ENCODE measurements at places on chromosomes 11 and 22.
A peak's percentile ranks its signal among the peaks of the same experiment; 100 is the strongest.

- DNase-seq, result no peak
Measured at GRCh38 chr22:31230155-31230870, 18.2 kb downstream of the LIMK2 start.

GRCh38 chr11:12403997-12404350 lies 26.6 kb downstream of the PARVA start:
- DNase-seq, result no peak

GRCh38 chr11:116180806-116181600 lies 591.8 kb downstream of the BUD13 start:
- DNase-seq, result no peak

DNA sequence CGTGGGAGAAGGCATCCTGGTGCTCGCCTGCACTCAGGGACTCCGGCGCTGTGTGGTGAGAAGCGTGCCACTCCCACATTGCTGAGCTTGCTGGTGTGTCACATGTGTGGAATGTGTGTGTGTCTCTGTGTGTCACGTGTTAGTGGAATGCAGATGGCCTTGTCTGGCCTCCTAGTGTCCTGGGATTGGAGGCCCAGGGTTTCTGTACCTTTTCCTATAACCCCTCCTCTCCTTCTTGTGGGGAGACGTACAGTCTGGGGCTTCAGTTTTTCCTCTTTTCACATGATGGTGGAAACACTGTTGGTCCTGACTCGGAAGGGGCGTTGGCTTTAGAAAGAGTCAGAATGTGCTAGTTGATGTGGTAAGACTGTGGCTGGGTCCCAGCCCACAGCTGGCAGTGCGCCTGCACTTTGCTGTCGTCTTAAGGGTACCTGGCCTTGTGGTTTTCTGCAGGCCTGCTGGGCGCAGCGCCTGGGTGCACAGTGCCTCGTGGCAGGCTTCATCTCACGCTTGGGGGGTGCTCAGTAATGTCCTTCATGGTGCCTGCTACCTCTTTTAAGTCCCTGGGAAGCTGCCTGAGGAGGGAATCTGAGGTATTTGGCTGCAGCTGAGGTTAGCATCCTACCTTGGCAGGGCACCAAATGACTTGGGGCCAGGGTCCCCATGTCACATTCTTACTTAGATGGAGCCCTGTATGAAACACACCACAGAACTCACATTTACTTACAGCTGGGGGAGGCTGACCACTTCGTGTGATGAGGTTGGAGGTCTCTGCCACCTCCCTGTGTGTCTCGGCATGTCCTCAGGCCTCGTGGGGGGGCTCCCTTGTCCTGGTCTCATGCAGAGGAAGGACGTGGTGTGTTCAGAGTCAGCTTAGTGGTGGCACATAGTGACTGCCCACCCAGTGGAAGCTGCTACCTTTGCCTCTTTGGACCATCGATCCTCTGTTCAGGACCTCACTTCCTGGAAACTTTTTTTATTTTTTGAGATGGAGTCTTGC lies 61.9 kb downstream of the MED15 start:
- peak; percentile 93 for DNase-seq

DNA sequence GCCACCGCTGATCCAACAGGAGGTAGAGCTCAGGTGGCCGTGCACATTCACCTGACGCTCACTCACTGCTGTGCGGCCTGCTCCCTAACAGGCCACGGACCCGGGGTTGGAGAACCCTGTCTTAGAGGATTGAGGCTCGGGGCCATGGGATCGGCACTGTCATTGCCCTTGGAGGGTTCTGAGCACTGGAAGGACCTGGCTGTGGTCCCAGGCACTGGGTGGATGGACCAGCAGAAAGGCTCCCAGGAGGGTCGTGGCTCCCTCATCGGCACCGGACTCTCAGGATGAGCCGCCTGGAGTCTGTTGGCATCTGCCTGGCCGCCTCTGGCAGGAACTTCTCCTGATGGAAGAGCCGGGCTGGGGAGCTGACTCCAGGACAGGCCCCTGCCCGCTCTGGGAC lies 6.5 kb downstream of the KCNQ1 start:
- no peak for DNase-seq

DNA sequence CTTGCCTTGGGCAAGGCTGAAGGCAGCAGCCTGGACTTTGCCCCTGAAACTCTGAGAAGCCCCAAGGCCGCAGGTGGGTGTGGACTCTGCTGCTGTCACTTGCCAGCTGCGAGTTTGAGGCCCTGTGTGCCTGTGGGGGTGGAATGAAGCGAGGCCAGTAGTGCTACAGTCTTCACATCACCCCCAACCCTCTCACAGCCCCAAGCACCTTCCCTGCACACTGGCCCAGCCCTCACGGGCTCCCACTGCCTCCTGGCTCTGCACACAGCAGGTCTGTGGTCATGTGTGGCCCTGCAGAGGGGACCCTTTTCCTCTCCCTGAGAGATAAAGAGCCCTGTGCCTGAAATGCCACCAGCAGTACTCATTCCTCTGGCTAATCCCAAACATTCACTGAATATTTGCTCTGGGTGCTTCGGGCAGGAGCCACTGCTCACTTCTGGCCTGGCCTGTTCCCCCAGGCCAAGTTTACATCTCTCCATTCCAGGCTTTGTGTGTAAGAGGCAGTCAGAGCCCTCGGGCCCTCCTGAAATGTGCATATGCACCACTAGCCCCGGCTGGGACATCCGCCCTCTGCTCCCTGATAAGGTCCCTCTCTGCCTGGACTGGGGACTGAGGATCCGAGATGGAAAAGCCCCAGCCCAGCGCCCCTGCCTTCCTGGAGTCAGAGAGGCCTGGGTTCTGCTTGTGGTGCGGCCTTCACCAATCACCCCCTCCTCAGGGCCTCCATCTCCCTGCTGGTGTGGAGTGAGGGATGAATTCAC lies 17.7 kb downstream of the MGAT3 start:
- no peak for DNase-seq

GRCh38 chr11:76802151-76802550 lies 19.0 kb downstream of the TSKU start:
- DNase-seq, result no peak

GRCh38 chr11:1796413-1797011 lies 32.8 kb upstream of the CTSD start:
- no peak for DNase-seq

DNA sequence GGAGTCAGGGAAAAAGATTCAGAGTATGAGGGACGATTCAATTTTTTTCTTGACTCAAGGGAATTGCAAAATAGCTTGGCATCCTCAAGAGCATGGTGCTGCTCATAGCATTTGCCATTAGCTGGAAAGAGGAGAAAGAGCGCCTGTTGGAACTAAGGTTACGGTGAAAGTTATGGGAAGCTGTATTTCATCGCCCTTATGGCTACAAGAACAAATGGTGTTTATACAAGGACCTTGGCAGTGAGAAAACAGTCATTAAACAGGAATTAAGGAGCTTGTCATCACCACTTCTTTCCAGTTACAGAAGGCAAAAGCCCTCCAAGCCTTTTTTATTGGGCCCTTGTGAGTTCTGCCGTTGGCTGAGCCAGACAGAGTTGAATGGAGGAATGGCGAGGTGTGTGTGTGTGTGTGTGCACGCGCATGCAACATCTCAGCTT lies 74.2 kb downstream of the ALX4 start:
- DNase-seq, result no peak

DNA sequence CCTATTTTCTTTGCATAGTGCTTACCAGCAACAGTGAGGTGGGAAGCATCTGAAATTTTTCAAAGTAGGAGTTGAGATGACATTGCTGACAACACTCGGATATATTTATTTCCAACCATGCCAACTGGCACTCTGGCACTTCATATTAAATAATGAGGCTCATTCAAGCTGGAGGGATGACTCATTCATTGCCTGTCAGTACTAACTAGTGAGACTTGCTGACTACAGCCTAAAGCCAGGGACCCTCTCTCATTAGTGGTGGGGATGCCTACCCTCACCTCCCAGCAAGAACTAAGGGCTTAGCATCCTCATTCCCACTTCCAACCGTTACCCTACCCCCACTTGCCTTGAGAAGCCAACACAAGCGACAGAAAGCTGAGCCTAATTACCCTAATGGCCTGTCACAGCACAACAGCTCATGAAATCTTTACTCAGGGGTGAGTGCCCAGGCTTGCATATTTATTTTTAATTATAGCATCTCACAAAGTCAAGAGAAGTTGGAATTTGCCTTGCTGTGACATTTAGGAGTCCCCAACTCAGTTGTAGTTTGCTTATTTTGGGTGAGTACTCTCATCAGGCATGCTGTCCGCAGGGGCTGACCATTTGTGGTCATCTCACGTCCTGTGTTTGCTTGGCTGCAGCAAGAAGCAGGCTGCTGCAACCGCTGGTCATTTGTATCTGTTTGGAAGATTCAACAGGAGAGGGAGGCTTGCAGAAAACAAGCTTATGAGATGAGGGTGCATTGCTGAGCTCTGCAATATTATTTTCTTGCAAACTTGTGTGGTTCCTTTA lies 181.6 kb upstream of the POU2AF2 start:
- DNase-seq, result peak; percentile 41

- no peak for DNase-seq
Measured at GRCh38 chr11:117223741-117224689, 7.9 kb downstream of the PCSK7 start.

DNA sequence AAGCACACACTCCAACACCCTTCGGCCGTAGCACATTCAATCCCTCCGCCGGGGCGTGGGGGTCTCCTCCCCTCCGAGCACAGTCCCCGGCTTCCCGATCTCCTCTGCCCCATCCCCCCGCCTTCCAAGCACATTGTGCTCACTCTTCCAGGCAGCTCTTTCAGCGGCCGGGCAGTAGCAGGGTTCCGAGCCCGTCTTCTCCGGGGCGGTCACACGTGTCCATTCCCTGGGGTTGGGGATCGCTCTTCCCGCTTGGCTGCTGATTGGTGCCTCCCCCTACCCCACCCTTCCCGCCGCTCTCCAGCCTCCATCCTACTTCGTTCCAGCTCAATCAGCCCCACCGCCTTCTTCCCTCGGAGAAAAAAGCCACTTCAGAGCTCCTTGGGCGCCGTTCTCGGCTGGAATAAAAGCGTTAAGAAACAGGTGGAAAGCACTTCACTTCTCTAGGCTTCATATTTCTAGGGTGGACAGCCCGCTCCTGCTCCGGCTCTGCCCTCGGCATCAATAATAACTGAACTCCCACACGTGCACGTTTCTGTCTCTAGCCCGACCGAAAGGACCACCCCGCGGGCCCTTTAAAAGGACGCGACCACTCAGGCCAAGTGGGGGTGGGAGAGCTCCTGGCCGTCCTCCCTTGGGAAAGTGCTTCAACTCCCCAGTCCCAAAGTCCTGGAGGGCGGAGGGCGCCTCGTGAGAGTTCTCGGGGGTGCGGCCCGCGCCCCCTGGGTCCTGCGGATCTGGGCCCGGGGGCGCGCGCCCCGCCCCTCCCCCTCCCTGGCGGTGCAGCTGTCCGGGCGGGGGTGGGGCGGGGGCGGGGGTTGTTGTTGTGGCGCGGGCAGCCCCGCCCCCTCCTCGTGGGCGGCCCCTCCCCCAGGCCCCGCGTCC lies 464 bp upstream of the CECR2 start:
- no peak for DNase-seq

DNA sequence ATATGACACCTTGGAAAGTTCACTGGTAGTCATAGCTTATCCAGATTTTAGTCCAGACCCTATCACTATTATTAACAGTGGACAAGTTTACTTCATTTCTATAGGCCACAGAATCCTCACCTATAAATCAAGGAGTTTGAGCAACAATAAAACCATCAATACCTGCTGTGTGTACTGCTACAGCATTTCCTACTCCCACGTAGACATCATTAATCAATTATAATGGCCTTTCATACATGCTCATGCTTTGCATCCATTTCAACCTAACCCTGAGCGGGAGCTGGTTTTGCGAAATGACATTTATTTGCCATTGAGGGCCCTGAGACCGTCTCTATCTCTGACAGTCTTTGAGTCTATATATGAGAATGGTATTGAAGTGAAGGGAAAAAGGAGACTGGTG lies 312.3 kb downstream of the FAT3 start:
- DNase-seq, result no peak

All from non-pigmented ciliary epithelial cell (primary cell).